ENCODE measurements at places on chromosomes 13 and 19. TPM values are rescaled to one million over a fixed set of nuclear protein-coding genes. Genes with fewer than 3 reads are reported as not detected.

- DNase-seq, result peak; percentile 10
Observed at GRCh38 chr19:6045108-6045507, 65.2 kb downstream of the RFX2 start.

DNA sequence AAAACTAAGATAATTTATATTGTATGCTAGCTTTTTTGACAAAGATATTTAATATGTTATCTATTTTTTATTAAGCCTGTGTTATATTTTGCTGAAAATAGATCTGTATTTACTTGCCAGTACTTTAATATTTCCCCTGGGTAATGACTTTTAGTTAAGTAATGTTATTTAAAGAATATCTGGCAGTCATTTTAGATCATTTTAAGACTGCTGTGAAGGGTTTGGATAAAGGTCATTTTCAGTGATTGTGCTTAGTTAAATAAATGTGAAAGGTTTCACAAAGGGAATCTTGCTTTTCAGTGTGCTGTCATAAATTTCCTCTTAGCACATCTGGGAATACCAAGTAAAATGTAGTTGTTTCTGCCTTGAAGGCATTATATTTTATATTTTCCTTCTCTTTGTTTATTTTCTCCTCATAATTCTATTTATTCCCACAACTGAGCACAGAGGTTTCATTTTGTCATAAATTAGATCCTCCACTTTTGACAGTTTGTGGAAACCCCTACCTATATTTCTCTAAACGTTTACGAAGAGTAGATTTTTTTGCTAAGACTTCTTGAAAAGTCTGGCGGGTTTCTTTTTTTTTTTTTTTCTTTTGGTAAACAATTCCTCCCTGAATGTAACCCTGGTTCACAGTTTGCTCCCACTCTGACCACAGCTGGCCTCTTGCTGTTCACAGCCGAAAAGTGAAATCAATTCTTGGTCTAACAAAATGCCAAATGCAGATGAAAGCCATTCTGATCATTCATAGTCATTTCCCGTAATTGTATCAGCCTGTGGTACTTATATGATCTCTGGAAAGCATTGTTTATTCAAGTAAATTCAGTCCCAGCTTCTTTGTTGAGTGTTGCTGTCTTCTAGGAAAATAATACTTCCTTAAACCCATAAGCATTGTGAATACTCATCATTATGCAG lies 87.8 kb downstream of the MAB21L1 start:
- no peak for DNase-seq

The ATCAY gene
- not detected for total RNA-seq

DNA sequence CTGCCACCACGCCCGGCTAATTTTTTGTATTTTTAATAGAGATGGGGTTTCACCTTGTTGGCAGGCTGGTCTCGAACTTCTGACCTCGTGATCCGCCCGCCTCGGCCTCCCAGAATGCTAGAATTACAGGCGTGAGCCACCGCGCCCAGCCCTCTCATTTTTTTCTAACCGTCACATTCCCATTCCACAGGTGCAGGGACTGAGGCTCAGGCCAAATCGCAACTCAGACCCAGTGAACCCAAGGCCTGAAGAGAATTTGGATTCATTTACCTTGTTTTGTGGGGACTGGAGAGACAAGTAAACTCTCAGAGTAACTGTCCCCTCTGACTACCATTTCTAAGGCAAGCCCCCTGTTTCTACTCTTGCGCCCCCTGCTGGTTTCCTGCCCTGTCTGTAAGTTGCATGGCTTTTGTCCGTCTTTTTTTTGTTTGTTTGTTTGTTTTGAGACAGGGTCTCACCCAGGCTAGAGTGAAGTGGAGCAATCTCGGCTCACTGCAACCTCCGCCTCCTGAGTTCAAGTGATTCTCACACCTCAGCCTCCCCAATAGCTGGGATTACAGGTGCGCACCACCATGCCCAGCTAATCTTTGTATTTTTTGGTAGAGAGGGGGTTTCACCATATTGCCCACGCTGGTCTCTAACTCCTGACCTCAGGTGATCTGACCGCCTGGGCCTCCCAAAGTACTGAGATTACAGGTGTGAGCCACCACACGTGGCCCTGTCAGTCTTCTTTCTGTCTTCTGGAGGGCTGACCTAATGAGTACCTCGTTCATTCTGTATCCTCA lies 2.3 kb upstream of the STRN4 start:
- no peak for DNase-seq

DNA sequence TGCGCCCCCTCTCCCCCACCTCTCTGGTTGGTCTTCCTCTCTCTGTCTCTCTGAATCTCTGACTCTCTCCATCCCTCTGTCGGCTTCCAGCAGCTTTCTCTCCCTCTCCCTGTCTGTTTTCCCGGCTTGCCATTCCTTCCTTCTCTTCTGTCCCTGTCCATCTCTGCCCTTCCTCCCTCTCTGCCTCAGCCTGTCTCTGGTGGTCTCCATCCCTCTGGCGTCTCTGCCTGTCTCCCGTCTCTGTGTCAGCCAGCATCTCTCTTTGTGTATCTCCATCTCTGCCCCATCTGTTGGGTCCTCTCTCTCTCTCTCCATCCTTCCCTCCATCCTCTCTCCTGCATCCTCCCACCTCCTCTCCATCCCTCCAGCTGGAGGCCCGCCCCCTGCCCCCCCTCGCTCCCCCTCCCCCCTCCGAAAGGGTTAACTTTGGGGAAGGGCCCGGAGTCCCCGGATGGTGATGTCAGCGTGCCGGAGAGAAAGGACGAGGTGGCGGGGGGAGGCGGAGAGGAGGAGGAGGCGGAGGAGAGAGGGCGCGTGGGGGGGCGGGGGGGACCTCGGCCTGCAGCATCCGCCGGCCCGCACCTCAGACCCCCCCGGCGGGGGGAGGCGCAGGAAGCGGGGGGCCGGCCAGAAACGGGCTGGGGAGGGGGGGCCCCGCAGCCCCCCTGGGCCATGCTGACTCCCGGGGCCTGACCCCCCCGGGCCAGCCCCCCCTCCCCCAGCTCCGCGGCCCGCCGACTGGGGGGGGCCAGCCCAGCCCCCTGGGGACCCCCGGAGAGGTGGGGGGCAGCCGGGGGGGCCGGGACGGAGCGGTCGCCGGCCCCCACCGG lies at the start of gene BRSK1:
BRSK1 (plus strand) TSS at position 450 of the 830 bp plus-strand sequence. CDS start 446 bp downstream, outside the sequence.
- DNase-seq, result peak; percentile 64

The SLC8A2 gene
- total RNA-seq, result 17.8 TPM

DNA sequence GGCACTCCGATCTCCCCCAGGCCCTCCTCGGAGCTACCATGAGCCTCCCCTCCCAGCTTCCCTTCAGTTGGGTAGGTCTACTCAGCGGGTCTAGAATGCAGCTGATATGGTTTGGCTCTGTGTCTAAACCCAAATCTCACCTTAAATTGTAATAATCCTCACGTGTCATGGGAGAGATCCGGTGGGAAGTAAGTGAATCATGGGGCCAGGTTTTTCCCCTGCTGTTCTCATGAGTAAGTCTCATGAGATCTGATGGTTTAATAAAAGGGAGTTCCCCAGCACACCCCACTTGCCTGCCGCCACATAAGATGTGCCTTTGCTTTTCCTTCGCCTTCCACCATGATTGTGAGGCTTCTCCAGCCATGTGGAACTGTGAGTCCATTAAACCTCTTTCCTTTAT lies 14.5 kb upstream of the DOCK9 start:
- DNase-seq, result no peak

The LRG1 gene
- 1.1 TPM for total RNA-seq

DNA sequence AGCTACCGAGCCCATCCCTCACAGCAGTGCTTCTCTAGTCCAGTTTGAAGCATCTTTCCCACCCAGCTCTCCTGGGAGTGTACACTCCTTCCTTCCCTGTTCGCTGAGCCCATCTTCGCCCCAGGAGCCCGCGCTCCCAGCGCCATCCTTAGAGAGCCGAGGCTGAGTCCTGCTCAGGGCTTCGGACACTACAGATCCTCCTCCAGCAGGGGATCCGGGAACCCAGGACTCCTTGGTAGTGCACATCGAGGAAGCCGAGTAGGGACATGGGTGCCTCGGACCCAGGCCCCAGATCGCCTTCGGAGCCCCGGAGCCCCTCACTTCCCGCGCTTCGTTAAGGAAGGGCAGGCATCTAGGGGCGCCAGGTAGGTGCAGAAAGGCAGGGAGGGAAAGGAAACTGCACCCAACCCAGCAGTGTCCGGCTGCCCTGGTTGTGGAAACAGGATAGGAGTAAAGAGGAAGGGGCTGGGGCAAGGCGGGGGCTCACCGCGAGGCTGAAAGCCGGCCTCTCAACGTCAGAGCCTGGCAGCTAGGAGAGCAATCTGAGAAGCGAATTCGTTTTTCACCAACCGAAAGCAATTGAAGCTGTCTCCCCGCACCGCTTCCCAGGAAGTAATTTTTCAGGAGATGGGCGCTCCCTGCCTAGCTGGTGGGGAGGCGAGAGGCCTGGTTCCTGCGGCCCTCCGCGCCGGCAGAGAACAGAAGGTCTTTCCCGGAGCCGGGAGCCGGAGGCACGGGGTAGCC lies 1.0 kb downstream of the PDX1 start:
- DNase-seq, result no peak

- no peak for DNase-seq
Observed at GRCh38 chr13:88142653-88143052, 471.5 kb downstream of the SLITRK5 start.

GRCh38 chr19:2822846-2823245 lies 3.2 kb downstream of the ZNF554 start:
- DNase-seq, result no peak

- DNase-seq, result no peak
Observed at GRCh38 chr13:73397496-73398305, 338.9 kb downstream of the KLF5 start.

Measured in uterus (tissue), 4 donors.